ENCODE measurements at places on chromosomes 3 and 15.

DNA sequence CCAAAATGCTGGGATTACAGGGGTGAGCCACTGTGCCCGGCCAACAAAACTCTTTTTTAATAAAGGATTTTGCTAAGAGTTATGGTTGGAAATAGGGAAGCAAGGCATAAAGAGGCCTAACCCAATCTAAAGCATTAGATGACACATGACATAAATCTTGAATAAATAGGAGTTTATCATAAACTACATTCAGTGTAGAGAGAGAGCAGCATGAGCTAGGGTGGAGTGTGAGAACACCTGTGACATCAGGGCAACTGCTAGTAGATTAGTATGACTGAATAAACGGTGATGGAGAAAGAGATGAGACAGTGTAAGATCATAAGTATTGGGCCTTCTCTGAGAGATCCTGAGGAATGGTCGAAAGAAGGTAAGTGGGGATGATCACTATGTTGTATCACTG lies 63.7 kb downstream of the DPPA2 start:
- DNase-seq = no peak

GRCh38 chr15:45702041-45702440 lies 67.2 kb downstream of the SQOR start:
- DNase-seq = no peak

DNA sequence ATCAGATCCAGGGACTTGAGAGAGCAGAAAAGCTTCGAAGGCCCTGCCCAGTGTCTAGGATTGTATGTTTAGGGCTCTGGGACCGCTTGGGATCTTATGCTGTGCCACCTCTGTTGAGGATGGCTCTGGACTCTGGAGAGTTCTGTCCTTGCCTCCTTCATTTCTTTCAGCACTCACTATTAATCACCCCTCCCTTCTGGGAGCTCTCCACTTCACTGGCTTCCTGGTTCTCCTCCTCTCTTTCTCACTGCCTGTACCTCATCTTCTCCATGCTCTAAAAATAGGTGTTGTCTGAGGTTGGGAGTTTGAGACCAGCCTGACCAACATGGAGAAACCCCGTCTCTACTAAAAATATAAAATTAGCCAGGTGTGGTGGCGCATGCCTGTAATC lies 17.3 kb downstream of the MAPKBP1 start:
- no peak for DNase-seq

- no peak for DNase-seq
These were observed 108.2 kb upstream of the UBE2E2 start for GRCh38 chr3:23094890-23095462.

DNA sequence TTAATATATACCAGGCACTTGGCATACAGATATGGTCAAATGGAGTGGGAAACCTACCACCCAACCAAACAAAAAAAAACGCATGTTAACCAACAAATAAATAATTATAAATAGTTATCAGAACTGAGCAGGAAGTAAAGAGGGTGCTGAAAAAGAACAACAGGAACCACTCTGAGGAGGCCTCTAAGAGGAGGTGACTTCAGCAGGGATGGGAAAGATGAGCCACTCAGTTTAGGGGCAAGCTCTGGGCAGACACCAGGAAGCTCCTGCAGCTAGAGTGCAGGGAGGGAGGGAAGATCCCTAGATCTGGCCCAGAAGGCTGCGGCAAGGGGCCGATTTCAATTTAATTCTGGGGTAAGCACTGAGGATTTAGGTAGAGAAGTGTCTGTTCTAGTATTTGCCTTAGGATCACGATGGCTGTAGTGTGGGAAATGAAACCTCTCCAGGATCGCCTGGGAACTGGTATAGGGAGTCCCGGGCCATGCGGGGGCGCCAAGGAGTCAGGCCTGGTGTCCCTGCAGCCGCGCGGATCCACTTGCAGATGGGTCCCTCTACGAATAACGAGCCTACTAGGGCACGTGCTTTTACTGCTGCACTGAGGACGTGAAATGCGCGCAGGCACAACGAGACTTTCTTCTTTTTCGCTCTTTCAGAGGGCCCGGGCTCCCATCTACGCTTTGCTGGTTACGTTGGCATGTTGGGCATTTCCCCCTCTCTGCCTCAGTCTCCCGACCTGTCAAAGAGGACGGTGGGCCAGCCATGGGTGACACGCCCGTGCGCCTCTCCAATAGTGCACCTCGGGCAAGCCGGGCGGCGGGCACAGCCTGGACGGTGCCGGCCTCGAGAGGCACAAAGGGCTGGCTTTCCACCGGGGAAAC lies 1.5 kb upstream of the LIMD1 start:
- peak; percentile 59 for DNase-seq

DNA sequence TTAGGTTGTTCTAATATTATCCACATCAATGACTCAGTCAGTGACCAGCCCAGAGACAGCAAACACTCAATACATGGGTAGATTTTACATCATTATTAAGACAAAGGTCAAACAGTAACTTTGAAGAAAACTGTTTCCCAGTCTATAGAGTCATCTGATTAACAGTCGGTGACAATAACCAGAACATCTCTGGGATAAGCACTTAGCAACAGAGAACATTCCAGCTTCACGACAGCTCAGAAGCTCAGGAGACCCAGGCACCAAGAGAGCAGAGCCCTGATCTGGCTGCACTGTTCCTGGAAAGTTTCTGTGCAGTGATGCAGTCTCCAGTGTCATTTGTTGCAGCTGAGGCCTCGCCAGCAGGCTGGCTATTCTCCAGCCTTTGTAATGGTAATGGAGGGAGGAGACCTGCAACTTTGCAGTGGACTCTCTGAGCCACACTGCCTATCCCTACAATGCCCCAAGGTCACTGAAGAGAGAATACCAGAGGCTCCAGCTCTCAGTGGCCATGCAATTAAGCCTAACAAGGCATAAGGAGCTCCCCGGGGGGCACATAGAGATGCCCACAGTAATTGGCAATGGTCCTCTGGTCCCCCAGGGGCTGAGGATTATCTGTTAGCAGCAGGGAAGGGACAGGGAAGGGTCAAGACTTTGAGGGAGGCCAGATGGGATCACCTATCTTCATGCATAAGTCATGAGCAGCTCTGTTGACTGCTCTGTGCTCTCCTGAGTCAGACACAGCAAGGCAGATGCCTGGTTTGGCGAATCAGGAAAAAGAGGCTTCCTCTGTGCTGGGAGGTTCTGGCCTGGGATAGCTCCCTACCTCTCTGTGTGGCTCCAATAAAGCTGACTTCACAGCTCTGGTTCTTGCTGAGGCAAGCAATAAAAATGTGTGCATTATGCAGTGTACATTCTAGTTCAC lies 163.6 kb downstream of the CTNNB1 start:
- no peak for DNase-seq

GRCh38 chr3:155362808-155363689 lies 69.6 kb upstream of the STRIT1 start:
- no peak for DNase-seq

GRCh38 chr15:60797444-60798040 lies 318.6 kb upstream of the ICE2 start:
- DNase-seq = no peak

DNA sequence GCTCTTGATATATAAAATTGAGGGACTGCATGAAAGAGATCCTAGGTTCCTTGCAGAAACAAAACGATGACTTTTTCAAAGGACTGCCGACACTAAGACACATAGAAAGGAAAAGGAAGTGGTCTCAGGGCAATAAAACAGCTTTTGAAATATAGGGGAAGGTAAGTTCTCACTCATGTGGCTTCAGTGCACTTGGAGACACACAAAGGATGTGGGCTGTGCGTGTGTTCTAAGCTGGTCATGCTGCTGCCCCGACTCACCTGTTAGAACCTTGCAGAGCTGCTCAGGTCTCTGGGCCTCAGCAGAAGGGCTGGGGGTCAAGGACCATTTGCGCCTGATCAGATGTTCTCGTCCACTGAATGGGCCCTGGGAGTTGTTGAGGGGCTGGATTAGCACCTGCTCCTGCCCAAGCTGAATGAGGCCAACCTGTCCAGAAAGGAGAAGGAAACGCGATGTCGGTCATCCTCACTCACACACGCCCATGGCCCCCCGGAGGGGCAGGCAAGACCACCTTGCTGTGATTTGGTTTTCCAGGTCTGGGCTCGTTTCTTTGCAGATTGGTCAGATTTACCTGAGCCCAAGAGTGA lies 11.1 kb downstream of the ADAMTS17 start:
- DNase-seq = peak; percentile 82

GRCh38 chr3:172129498-172129849 lies 90.1 kb downstream of the FNDC3B start:
- DNase-seq = no peak

DNA sequence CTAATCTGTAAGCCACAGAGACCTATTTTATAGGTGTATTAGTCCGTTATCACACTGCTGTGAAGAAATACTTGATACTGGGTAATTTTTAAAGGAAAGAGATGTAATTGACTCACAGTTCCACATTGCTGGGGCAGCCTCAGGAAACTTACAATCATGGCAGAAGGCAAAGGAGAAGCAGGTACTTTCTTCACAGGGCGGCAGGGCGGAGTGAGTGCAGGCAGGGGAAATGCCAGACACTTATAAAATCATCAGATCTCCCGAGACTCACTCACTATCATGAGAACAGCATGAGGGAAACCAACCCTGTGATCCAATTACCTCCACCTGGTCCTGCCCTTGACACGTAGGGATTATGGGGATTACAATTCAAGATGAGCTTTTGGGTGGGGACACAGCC lies 108.7 kb downstream of the GALK2 start:
- no peak for DNase-seq

DNA sequence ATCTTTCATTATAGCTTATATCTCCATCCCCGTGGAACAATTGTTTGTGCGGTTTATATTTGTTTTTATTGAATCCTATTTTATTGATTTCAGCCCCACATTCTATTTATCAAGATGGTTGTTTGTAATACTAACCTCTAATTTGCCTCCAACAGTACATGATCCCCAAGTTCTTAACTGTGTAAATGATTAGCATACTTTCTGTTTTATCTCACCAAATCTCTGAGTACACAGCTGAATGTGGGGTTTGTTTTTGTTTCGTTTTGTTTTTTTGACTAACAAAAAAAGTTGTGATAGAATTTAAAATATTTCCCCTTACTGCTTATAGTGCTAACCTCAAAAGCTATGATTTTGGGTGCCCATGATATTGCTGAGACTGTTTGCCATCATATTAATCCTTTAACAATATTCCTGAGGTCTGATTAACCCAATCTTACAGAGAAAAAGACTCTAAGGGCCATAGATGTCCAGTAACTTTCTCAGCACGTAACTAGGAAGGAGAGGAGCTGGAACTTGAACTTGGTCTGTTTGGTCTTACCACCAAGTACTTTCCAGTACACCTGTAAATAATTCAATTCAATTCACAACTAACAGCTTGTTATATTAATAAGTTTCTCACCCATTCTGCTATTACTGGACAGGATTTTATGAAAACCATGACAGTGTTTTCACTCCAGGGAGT lies 789.8 kb downstream of the TUSC7 start:
- no peak for DNase-seq

GRCh38 chr3:25103391-25103790 lies 324.7 kb upstream of the RARB start:
- DNase-seq = no peak

GRCh38 chr15:77455696-77456321 lies 35.1 kb downstream of the HMG20A start:
- DNase-seq = no peak
